ENCODE measurements at places on chromosomes 3 and 15.

- no peak for DNase-seq
Observed at GRCh38 chr3:47283591-47284364, 1.0 kb downstream of the KLHL18 start.

GRCh38 chr3:151644986-151645385 lies 88.7 kb upstream of the AADACL2 start:
- no peak for DNase-seq

DNA sequence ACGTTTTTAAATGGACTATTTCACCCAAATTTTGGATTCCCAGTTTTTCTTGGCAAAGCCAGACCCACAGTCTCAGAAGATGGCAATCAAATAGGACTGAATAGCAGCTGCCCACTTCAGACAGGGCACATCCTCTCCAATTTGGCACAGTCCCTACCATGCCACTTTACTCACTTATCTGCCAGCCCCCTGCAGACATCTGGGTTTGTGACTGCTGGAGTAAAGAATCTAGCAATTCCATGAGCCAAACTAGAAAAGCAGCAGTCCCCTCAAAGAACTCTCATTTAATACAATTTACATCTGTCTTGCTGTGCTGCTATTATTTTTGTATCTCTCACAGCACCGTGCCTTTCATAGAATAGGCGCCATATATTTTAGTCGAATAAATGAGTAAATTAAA lies 16.0 kb upstream of the LRRN1 start:
- DNase-seq, result no peak

- DNase-seq, result no peak
Observed at GRCh38 chr3:78613421-78613879, 1154.3 kb downstream of the ROBO1 start.

GRCh38 chr3:186330772-186331460 lies 31.1 kb downstream of the DGKG start:
- no peak for DNase-seq

DNA sequence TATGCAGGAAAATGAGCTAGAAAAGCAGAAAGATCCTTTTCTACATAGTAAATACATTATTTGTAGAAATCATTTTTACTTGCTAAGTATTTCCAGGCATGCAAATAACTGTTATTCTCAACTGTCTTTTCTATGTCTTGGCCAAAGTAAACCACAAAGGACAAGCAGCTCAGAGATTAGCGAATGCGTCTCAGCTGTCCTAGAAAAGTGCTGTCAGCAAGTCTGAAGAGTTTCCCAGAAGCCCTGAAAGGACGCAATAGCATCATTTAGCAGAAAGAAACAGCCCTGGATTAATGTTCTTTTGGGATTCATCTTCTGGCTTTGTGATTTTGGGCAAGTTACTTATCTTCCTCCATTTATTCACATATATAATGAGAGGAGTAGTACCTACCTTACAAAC lies 100.3 kb downstream of the ZIC1 start:
- no peak for DNase-seq

- DNase-seq, result no peak
Observed at GRCh38 chr15:78453447-78453846, 15.4 kb downstream of the IREB2 start.
